ENCODE measurements at places on chromosomes 2 and 18.

DNA sequence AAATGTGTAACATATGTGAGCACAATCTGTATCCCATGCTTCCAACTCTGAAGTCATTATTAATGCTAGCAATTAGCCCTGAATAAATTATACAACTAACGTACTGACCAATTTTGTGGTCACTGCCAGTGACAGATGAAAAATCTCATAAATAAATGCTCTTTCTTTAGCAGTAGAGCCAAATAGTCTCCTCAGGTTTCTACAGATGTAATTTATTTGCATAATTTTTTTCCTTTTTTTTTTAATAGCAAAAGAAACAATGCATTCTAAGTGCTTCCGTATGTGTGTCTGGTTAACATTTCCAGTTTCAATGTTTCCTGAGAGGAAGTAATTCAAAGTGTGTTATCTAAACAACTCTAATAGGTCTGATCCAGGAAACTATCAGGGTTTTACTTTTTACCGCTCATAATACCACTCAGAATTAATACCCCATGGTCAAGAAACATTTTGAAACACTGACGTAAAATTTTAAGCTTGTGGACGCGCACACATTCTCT, 108.4 kb downstream of the MEP1B start:
- no peak for DNase-seq

GRCh38 chr2:203025592-203025991, 10.9 kb downstream of the NBEAL1 start:
- DNase-seq: no peak

DNA sequence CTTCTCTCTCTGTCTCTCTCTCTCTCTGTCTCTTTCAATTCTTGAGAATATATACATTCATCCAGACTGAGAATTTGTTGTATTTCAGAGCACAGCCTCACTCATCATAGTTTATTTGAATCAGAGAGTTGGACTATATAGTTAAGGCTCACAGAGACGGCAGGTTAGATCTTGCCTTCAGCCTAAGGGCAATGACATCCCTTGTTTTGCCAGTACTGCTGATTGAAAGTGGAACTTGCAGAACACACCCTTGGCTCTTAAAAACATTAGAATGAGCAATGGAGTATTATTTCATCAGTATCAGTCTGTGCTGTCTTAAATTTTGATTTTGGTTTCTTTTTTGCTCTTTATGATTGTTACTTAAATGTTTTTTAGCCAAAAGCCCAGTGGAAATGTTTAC, 62.0 kb upstream of the DSG1 start:
- no peak for DNase-seq

DNA sequence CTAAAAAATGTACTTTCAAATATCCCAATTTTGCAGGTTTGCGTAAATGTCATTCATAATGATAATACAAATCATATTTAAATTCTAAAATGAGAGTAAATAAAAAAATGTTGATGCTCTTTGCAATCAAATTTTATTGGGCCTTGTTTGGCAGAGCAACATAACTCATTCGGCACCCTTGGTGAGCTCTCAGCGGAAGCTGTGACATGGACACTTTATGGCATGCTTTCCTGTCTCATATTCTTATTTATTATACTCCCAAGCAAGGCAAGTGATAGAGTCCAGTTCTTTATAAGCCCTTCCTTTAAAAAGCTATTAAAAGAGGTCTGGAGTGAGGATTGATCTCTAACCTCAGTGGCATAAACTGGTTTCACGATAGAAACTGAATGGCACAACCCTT, 1493.2 kb upstream of the NXPH2 start:
- DNase-seq: peak; percentile 39

- DNase-seq: no peak
These were observed 189.3 kb downstream of the CLIP4 start for GRCh38 chr2:29304399-29305060.

- DNase-seq: no peak
These were observed 109.2 kb downstream of the HIBCH start for GRCh38 chr2:190210471-190210870.

GRCh38 chr2:50831676-50832075, 200.3 kb downstream of the NRXN1 start:
- no peak for DNase-seq

Data from HEK293T (cell line).